ENCODE measurements at places on chromosomes 12 and 14.

DNA sequence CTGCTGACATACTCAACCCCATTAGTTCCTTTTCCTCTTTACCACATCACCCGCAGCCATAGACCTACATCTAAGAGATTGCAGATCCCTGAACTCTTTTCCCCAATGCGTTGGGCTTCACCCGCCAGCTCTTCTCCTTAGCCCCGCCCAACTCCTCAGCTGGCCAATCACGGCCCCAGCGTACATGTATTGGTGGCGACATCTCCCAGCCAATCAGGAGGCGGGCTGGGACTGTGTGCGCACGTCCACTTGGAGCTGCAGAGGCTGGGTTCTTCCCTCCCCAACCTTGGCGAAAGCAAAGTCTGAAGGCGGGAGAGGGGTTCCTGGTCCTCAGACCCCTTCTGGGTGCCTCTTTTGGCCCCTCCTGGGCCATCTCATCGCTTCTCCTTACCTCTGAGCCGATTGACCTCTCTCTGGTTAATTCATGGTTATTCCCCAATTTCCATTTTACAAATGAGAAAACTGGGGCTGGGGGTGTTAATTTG is 11.0 kb downstream of the PDE1B start:
- peak; percentile 70 for DNase-seq

DNA sequence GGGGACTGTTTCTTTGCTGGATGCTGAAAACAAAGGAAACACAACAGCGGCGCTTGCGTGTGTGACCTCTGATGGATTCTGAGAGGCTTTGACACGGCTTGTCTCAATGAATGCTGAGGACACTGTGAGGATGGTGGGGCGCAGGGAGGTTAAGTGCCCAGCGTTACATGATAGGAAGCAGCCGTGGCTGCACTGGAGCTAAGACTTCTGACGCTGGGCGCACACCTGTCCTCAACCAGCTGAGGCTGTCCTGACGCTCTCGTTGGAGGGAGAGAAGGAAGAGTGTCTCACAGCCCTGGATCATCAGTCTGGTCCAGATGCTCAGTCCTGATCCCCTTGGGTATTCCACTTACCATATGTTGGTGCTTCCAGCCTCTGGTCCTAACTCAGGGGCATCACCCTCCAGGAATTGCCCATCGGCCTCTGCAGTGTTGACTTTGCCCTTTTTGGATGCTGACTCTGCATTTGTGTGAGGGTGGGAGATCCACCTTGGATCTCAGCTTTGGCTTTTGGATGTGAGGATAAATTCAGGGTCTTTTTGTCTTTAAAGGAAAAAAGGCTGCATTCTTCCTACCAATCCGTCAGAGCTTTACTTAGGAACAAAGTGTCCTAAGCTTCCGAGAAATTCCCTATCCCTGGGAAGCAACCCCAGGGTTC is 125.2 kb downstream of the ZNF664 start:
- DNase-seq, result no peak

- no peak for DNase-seq
These were observed 8.2 kb downstream of the TGM1 start for GRCh38 chr14:24254630-24255392.

GRCh38 chr14:95326987-95327386 is 7.3 kb upstream of the CLMN start:
- DNase-seq, result no peak

DNA sequence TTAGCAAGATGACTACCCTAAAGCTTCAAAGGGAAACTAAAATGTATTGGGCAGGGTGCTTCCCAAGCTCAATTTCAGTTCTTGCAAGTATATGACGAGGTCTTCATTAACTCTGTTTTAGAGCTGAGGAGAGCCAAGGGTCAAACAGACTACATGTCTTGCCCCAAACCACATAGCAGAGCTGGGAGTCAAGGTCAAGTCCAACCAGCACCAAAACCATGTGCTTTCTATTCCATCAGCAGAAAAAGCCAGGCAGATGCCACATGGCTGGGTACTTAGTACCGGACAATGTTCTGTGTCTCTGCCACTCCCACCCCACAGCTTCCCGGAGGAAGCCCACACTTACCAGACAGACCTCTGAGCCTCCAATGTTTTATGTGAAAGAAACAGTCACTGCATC is 17.6 kb downstream of the NID2 start:
- DNase-seq, result no peak

Data from hematopoietic multipotent progenitor cell treated with erythropoietin and hydrocortisone succinate and interleukin-3 and kit ligand, for 15 days (in vitro differentiated cells).